Retina (tissue), 1 donor: ENCODE measurements at places on chromosomes 11 and 22.
A peak's percentile ranks its signal among the peaks of the same experiment; 100 is the strongest.

GRCh38 chr11:117700551-117700950 is 96.5 kb downstream of the DSCAML1 start:
- no peak for DNase-seq

DNA sequence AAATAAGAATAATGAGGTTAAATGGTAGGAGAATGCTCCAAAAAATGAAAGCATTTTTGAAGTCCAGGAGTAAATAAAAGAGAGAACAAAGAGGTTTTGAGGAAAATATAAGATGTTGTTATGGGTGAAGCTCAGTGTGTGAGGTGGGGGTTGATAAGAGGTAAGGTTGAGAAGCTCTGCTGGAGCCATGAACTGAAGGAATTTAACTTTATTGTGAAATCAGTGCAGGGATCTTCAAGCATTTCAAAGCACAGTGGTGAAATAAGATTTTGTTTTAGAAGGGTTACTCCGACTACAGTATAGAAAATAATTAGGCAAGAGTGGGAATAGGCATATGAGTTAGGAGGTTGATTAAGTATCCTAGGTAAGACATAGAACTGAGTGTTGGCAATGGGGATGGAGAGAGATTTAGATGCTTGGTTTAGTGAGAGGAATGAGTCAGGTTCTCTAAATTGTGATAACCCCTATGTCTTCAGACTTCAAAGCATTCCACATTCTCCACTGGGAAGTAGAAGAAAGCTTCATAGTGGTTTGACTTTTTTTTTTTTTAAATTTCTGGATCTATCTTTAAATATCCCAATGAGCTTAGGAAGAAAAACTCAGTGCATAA is 403.2 kb downstream of the AASDHPPT start:
- no peak for DNase-seq

DNA sequence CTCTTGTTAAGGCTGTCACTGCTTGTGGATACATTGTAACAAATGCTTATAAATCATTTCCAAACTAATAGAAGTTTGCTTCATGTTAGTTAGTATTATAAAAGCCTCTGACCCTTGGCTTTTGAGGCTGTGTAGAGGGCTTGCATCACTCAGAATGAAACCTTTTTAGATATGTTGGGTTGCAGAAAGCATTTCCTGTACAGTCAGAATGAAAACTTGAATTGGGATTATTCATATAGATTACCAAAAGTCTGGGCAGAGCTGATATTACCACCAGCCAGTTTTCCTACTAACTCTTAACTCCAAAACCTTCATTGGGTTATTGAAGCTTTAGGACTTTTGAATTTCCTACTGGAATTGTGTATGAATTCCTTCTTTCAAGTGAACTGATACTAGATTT is 12.0 kb downstream of the KMT2A start:
- DNase-seq: no peak

DNA sequence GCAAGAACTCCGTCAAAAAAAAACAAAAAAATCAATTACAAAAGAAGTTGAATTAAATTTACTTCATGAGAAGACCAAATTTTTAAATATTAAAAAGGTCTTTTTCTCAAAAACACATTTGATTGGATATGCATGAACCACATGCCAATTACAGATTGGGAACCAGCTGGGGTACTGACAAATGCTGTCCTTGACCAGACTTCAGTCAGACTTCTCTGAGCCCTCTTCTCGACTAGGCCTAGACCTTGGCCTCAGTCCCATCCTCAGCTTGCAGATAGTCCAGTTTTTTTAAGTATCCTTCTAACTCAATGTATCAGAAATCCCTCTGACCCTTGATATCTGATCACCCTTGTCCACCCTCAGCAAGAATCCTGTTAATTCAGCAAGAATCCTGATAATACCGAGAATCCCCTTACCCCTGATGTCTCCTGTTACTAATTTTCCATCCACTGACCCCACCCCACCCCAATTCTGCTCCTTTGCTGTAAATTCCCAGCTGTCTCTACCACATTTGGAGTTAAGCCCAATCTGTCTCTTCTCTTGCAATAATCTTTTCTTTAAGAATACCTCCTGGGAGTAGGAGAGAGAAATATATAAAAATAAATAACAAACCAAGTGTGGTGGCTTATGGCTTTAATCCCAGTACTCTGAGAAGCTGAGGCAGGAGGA is 30.9 kb downstream of the OR4D9 start:
- DNase-seq: no peak

DNA sequence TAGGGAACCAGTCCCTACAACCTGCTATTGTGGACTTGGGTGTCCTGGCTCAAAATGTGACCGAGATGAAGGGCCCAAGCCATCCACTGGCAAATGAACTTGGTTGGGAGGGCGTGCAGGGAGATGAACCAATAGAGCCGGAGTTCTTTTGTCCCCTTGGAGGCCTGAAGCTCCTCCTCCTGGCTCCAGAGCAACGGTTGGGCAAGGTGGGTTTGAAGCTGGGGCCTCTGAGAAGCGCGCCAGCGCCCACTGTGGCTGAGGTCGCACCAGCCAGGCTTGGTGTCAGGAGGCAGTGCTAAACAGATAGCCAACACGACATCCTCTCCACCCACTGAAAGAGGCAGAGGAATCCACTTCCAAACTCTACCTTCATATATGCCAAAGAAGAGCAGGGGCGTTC is 36.0 kb upstream of the PACSIN2 start:
- no peak for DNase-seq

- no peak for DNase-seq
These were observed 31.8 kb downstream of the CAPN1 start for GRCh38 chr11:65213322-65214211.

GRCh38 chr11:1765871-1766718 is 2.4 kb upstream of the CTSD start:
- DNase-seq: no peak

DNA sequence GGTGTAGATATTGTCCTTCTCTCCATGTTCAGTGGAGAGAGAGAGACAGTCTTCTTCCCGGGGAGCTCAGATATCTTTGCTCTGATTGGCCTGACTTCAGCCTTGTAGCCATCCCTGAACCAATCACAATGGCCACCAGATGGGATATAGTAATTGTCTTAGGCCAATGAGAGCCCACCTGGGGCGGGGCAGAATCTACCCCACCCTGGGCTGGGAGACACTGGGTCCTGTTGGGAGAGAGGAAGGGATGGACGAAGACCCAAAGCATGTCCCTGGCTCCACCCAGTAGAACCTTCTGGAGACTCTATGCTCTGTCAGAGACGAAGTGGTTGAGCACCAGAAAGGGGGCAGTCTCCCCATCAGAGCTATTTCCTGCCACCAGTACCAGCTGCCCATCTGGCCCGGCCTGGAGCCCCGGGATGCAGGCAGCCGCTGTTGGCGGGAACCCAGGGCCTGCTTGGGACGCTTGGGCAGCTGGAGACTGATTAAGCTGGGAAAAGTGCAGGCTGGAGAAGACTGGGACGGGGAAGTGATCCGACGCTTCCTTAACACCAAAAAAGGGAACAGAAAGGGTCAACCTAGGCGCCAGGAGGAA is 31.6 kb upstream of the CBX7 start:
- no peak for DNase-seq

DNA sequence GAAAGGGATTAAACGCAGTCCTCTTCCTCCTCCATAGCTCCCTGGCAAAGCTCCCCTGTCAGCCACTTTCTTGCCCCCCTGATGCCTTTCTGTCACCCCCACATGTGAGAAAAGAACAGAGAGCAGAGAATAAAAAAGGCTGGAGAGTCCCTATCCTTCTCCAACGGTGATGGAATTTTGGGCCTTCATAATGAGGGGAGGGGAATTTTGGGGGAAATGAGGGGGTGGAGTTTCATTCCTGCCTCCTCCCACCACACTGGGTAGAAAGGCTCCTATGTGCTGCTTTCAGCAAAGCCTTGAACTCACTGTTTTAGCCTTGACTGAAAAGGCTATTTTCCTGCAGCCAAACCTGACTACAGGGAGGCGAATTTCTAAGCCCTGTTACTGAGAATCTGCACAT is 59.3 kb downstream of the C11orf58 start:
- no peak for DNase-seq

- DNase-seq: no peak
These were observed 3.8 kb downstream of the CFL1 start for GRCh38 chr11:65854161-65854592.

GRCh38 chr11:2182692-2183474 is 11.3 kb upstream of the TH start:
- DNase-seq: no peak

DNA sequence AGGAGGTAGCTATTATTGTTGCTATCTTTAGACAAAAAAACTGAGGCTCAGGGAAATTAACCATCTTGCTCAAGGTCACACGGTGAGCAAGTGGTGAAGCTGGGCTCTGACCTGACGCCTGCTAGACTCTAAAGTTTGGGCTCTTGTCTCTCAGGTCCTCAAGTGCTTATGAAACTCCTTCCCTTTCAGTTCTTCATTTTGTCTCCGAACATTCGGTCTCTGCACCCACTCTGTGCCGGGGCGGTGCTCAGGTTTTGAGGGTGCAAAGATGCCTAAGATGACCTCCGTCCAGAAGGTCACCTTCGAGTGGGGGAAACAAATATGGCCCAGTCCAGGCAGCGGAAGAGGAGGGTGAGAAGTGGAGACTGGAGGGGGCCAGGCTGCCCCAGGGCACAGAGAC is 16.0 kb downstream of the OVOL1 start:
- DNase-seq: no peak

GRCh38 chr22:47044722-47045535 is 282.5 kb downstream of the TBC1D22A start:
- DNase-seq: no peak

GRCh38 chr11:12376259-12377081 is 901 bp upstream of the PARVA start:
- peak; percentile 50 for DNase-seq

- DNase-seq: no peak
These were observed 292.0 kb upstream of the CTSC start for GRCh38 chr11:88629496-88629895.

- no peak for DNase-seq
These were observed 351.3 kb downstream of the JRKL start for GRCh38 chr11:96741068-96741467.

DNA sequence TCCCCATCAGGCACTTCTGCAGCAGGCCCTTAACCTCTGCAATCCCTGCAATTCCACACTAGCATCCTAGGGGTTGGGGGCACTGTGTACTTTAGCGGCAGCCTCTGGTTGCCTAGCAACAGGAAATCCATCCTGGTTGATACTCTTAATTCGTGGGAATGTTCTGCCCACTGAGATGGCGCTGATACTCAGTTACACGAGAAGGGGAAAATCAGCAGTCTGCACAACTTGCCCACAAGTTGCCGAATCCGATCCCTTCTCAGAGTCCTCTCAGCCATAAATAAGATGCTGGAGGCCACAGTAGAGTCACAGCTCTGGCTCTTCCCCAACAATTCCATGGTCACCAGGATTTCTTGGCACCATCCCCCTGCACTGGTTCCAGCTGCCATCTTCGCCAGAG is 57.6 kb upstream of the CRYBB3 start:
- DNase-seq: peak; percentile 48

GRCh38 chr22:45254789-45255278 is 14.1 kb upstream of the KIAA0930 start:
- DNase-seq: no peak

DNA sequence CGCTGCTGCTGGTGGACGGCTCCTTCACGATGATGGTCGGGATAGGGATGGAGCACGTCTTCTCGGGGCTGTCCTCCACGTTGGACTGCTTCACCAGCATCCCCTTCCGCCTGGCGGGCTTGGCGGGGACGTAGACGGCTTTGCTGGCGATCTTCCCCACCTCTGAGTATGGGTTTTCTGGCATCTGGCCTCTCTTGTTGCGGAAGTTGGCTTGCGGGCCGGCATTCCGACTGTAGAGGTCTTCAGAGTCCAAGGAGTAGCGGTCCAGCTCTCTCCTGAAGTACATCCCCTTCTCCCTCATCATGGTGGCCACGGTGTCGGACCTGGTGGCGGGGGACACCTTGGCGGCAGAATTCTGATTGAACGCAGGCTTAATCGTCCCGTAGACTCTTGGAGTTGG is 88.8 kb downstream of the CTTN start:
- no peak for DNase-seq

GRCh38 chr11:11171285-11171684 is 181.8 kb downstream of the CSNK2A3 start:
- no peak for DNase-seq

DNA sequence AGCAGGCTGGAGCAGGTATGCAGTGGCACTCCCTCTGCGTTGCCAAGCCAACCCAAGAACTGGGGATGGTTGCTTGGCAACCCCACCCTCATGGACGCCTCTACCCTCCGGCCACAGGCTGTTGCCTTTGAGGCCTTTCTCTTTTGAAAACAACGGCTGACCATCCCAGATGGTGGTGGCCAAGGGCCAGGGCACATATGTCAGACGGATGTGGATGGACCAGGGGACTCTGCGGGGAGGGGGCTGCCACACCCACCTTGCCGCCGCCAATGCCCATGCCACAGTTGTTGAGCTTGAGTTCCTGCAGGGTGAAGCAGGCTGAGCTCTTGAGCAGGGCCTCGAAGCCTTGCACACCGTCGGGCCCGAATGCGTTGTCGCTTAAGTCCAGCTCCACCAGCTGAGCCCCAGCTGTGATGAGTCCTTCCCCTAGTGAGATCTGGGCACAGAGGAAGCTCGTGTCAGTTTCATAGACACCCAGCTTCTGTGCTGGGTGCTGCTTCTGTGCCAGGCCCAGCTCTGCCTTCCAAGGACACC is 21.5 kb downstream of the RANGAP1 start:
- DNase-seq: no peak

- no peak for DNase-seq
These were observed 227.6 kb downstream of the ST3GAL4 start for GRCh38 chr11:126583101-126583500.

DNA sequence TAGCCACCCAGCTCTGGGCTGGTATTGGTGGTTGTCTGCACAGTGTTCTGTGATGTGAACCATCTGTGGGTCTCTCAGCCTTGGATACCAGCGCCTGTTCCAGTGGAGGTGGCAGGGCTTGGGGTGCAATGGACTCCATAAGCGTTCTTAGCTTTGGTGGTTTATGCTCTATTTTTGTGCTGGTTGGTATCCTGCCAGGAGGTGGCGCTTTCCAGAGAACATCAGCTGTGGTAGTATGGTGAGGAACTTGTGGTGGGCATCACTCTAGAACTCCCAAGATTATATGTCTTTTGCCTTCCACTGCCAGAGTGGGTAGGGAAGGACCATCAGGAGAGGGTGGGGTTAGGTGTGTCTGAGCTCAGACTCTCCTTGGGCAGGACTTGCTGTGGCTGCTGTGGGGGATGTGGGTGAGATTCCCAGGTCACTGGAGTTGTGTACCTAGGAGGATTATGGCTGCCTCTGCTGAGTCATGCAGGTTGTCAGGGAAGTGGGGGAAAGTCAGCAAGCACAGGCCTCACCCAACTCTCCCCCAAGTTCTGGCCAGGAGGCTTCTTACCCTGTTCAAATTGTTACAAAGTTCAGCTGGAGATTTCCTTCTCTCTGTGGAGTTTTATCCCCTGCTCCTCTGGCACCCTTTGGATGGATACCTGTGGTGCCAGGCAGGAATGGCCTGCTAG is 47.2 kb downstream of the MRGPRX2 start:
- no peak for DNase-seq
